ENCODE measurements at places on chromosomes 1 and 21.
A peak's percentile ranks its signal among the peaks of the same experiment; 100 is the strongest.

DNA sequence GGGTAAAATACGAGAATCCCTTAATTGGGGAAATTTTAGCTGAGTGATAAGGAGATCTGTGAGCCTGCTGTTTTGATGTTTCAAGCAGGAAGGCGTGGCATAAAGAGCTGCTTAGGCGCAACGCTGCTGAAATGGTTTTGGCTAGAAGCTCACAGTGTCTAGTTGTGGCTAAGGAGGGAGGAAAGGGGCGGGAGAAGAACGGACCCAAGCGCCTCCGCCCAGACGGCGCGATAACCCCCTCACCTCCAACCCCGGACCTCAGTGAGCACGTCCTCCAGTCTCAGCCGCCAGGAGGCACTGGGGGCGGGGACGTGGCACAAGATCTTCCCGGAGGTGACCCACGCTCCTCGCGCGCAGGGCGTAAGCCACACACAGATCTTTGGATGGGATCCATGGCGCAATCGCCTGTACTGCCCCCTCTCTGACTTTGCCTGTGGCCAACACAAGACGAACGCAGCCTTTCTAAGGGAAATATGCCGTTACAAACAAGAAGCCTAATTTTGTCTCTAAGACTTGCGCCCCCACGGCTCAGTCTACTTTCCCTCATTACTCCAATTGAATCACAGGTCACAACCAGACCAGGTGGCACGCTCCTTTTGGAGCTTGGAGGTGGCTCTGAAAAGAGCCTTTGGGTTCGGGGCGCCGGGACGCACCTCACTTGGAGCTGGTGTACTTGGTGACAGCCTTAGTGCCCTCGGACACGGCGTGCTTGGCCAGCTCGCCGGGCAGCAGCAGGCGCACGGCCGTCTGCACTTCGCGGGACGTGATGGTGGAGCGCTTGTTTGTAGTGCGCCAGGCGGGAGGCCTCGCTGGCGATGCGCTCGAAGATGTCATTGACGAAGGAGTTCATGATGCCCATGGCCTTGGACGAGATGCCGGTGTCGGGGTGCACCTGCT, 23.4 kb upstream of the RNF187 start:
- DNase-seq: no peak

GRCh38 chr1:63010913-63011660, 227.2 kb downstream of the ATG4C start:
- DNase-seq: no peak

DNA sequence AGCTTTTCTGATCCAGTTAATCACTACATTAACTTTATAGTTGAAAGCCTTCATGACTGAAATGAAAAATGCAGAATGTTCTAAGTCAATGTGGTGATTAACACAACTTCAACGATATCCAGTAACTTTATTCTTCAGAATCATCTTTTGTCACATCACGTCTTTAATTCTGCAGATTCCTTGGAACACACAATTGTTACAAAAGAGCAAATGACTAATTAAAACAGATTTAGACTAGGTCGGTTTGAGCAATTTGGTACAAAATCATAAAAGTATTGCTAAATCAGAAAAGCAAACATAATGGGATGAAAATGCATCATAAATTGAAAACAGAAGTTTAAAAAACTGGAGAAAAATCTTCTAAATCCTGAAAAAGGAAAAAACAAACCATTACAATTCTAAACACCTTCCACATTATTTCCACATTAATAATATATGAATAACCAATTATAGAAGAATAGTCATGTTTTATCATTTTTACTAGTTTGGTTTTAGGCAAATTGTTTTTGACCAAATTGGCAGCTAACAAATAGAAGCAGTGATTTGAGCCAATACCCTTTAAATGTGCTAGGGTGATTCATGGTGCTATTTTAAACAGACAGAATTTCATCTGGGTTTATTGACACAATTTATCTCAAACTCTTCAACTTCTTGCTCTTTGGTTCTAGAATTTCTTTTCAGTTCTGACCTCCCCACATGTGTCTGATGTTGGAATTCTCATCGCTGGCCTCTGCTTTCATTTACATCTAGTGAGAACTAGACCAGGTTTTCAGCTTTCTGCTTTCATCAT, 468.1 kb upstream of the PTBP2 start:
- peak; percentile 11 for DNase-seq

GRCh38 chr1:203422116-203422515, 53.5 kb upstream of the PRELP start:
- no peak for DNase-seq

- no peak for DNase-seq
These were observed 5.1 kb downstream of the HLX start for GRCh38 chr1:220884109-220884980.

GRCh38 chr1:116919802-116920201, 10.1 kb downstream of the PTGFRN start:
- no peak for DNase-seq

DNA sequence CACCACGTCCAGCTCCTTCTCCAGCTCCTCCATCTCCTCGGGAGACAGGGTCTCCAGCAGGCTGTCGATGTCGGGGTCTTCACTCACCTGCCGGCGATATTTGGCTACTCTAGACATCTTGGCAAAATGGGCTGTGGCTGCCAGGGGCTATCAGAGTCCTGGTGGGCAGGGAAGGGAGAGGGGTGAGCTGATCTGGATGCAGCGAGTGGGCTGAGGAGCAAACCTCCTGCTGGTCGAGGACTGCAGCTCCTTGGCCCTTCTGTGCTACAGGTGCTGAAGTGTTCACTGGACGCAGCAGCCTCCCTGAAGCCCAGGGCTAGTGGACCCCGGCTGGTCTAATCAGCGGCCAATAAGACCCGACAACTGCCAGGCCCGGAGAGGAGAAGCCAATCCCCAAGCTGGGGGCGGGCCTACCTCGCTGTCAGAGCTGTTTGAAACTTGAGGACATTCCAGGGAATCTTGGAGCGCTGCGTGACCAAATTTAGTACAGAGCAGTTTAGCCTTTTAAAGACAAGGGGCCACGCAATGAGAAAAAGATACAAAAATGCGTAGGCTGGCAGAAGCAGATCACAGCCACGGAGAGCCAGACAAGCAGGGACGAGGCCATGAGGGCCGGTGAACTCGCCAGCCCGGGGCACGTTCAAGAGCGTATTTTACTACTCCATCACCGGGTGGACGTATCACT, at the start of gene LMOD1:
LMOD1 (minus strand) TSS at position 325 of the 685 bp plus-strand sequence; CDS start at position 117, 208 bp downstream.
- peak; percentile 89 for DNase-seq

GRCh38 chr1:29202053-29202452, 20.4 kb upstream of the SRSF4 start:
- no peak for DNase-seq

DNA sequence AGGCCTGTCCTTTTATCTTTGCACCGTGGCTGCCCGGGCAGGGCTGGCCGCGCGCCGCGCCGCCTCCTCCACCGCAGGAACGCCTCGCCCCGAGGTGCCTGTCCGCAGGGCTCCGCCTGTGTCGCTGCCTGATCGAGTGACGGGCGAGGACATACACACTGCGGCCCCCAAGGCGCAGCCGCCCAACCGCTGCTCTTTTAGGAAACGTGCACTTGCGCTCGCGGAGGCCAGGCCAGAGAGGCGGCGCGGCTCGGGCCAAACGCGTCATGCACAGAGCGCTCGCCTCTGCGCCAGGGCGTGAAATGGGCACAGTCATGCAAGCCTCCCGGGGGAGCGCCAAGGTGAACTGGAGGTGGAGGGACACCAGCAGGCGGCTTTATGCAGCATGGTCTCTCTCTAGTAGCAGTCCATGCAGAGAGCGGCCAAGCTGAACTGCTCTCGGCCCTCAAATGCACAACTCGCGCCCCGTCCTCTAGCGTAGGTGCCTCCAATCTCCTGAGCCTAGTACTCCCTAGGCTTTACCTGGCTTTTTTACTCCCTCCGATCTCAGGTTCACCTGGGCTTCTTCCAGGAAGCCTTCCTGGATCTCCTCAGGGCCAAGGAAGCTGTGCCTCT, 12.9 kb downstream of the TRABD2B start:
- DNase-seq: no peak
